ENCODE measurements at places on chromosomes 12 and 14.

DNA sequence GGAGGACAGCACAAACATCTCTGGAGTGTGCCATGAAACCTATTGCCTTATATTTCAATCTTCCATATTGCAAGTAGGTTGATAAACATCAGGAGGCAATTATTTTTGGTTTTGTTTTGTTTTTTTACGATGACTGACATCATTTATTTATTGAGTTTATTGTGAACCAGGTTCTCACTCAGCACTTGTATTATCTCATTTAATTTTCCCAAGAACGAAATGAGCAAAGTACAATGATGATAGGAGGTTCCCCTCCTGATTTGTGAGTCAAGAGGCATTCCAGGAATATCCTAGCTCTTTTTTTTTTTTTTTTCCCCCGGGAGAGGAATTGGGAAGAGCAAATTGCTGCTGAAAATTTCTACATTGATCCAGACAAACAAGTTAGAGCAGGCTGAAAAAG, 4.7 kb downstream of the SOCS2 start:
- DNase-seq = no peak

DNA sequence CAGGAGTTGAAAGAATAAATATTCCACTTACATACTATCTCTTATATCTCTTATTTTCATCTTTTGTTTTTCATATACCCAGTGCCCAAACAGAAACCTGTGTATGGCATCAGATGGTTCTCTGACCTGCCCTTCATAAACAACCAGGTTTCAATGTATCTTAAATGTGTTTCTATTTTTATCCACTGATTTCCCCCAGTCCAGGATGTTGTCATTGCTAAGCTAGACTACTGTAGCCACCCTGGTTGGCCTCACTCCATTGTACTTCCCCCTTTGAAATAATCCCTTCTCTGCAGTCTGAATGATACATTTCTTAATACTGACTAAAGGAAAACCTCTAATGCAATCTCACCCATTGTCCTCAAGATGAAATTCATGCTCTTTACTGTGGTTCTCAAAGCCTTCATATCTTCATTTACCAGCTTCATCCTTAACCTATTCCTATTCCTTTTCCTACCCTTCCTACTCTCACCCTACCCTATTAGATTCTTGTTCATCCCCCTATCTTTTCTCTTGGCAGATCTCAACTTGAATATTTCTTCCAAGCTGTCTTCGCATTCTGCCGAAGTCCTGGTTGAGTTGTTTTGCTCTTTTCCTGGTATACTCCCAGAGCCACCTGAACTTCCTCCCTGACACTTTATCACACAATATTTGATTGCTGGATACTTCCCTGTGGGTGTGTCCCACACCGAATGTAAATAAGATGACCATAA, 312.4 kb downstream of the FOXG1 start:
- DNase-seq = no peak

- DNase-seq = no peak
Measured at GRCh38 chr12:124484526-124484953, 82.9 kb downstream of the NCOR2 start.

DNA sequence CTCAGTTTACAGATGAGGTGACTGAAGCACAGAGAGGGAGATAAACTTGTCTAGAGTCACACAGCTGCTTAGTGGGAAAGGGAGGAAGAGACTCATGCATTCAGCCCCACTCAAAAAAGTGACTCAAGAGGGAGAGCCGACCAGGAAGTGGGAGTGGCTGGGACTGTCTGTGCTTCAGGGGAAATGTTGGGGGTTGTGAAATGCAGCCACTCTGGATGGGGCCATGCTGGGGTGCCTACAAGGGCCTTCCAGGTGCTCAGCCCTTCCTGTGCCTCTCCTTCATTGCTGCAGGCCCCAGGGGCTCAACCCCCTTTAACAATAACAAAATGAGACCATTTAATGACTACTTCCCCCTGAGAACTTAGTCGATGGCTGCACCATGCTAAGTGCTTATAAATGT, 41.8 kb downstream of the CACNA1C start:
- DNase-seq = no peak

- no peak for DNase-seq
Measured at GRCh38 chr12:132639956-132640520, 21.5 kb downstream of the P2RX2 start.

GRCh38 chr12:84607170-84607819, 305.3 kb downstream of the SLC6A15 start:
- no peak for DNase-seq

DNA sequence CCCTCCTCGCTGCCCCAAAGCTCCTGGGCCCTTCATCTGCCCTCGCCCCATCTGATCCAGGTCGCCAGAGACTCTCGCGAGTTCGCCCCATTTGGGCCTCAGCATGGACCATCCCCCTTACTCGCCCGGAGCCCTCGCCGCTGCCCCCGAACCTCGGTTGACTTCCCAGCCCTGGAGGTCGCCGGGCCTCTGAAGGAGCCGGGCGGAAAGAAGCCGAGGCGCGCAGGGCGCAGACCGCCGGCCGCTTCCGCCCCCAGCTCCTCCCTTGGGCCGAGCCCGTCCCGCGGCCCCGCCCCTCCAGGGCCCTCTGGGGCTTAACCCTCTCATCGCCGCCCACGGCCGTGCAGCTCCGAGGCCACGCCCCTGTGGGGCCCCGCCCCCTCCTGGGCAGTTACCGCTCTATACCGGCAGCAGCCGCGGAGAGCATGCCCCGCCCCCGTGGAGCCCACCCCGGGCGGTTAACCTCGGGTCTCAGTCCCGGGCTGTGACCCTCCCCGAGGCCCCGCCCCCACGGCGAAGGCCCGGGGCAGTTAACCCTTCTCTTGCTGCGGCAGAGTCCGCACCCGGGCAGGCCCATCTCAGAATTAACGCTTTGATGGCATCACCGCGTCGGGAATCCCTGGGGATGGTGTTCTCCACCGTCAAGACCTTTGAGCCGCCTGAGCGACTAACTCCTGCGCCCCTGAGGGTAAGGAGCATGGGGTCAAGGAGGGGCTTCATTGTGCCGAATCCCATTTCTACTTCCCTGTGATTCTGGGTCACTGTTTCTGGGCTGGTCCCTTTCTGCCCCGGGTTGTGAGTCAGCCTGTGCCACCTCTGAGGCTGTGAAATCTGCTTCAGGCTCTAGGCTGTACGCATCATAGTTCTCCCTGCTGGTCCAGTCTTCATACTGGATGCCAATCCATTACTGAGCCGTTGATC, at the start of gene SPSB2:
Gene SPSB2, minus strand, starts transcription at position 210 of the 921 bp plus-strand sequence. CDS start 402 bp downstream, outside the sequence.
- peak; percentile 93 for DNase-seq

DNA sequence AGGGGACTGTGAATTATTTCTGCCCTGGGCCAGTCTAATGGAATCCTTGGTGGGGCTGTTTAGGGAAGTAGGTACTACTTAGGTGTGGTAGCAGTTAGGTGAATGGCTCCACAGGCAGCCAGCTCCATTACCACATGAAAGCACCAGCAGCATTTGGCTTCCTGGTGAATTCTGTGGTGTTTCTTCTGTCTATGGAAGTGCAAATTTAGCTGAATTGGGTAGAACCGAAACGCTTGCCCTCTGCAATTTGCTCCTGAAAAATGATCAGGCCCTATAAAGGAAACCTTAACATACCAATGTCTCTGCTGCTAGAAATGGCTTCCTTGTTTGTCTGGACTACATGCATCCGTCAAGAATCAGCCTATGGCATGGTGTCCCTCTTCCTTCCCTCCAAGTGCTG, 16.4 kb downstream of the FLRT2 start:
- DNase-seq = no peak

GRCh38 chr14:98984027-98984718, 287.8 kb downstream of the BCL11B start:
- no peak for DNase-seq

DNA sequence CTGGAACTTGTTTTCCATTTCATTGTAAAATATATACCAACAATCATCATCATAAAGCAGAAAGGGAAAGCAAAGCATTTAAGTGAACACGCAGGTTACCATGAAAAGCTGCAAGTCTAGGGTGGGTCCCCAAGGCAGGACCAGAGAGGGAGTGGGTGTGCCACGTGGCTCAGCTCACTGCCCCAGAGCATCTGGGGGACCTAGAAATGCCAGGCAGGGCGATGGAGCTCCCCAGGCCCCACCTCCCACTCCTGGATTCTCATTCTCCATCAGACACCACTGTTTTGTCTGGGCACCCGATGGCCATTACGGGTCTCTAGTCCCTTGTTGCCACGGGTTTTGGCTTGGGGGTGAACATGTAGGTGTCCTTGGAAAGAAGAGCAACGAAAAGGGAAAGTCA, 34.7 kb downstream of the BCL11B start:
- DNase-seq = no peak

DNA sequence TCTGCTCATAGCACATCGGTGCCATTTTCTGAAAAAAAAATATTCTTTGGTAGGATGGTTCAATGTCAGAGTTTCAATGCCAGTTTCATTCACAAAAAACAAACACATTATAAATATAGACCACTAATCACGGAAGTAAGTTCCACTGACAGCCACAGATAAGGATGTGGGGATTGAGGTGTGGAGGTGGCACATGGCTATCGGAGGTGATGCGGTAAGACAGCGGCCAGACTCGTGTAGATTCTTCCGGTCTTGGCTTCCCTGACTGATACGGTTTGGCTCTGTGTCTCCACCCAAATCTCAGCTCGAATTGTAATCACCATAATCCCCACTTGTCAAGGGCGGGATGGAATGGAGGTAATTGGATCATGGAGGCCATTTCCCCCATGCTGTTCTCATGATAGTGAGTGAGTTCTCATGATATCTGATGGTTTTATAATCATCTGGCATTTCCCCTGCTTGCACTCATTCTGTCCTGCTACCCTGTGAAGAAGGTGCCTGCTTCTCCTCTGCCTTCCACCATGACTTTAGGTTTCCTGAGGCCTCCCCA, 693.4 kb downstream of the VRK1 start:
- DNase-seq = no peak

DNA sequence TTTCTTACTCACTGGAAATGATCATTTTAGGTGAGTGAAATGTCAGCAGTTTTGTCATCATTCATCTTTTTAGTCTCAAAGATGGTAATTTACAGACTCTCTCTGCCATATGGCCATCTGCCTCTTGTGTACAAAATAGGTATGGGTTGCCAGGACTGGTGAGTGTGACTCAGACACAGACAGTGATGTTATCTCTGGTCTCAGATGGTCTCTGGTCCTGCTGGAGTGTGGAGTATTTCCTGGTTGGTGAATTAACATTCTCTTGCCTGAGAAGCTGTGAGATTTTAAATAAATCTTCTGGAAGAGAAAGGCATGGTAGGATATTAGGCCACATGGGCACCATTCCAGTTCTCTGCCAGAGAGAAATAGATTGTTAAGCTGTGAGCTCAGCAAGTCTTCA, 207.0 kb downstream of the ATP23 start:
- DNase-seq = peak; percentile 85

DNA sequence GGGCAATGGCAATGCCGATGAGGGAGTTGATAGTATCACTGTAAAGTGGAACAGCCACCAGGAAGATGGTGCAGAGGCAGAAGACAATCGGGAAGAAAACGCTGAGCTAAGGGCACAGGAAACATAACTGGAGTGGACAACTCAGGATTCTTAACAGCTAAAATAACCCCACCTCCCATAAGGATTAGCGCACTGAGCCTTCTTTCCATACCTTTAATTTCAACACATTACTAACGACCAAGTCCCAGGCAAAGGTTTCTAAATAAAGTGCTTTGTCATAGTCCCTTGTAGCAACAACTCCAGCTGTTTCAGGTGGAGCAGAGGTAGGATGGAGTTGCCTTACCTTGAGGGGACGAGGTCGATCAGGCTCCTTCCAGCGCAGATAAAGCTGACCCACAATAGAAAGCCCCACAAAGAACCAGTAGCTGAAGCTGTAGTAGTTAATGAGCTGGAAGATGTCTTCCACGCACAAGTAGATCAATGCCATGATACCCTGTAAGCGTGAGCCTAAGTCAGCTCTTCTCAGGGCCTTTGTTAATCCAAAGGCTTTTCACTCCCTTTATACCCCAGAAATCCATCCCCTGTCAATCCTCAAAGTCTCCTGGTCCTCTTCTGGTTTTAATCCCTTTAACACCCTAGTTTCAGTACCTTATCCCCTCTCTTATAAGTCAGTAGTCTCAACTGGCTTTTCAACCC, 7.7 kb downstream of the OXA1L start:
- no peak for DNase-seq

DNA sequence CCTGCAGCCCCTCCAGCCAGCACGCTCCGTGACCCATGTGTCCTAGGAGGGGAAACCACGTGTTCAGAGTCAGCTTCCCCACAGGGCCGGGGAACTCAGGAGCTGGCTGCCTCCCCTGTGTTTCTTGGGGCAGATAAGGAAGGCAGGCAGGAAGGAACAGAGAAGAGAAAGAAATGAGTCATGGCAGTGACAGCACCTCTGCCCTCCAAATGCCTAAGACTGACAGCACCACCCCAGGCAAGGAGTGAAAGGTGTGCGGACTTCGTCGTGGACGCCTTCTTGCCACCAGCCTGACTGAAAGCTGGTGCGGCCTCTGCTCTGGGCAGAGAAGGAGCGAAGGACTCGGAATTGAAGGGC, 167.0 kb upstream of the FKBP4 start:
- DNase-seq = no peak

DNA sequence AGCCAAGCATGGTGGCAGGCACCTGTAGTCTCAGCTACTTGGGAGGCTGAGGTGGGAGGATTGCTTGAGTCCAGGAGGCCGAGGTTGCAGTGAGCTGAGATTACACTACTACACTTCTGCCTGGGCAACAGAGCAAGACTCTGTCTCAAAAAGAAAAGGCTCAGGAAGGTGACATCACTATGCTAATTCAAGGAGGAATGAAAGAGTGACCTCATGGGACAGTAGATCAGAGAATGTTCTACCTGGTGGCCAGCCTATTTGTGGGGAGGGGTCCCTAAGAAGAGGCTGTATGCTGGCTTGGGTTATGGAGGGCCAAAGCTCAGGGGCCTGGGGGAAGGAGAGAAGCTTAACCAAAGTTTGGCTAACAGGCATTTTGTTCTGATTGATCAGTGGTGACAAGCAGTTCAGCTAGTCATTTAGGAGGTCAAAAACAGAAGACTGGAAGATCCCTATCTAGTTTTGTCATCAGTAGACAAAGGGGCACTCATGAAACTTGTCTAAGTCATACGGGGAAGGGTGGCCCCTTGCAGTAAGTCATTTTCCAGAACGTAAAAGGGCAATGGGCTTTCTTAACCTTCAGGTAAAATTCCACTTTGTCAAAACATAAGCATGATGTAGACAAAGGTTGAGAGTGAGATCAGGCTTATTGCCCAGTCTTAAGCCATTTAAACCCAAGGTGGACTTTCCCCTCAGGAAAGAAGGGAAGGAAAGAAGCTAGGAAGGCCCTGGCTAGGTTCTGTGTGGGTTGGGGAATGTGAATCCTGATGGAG, 60.8 kb upstream of the EEA1 start:
- DNase-seq = no peak

- DNase-seq = no peak
Measured at GRCh38 chr12:98745578-98746391, 100.7 kb downstream of the APAF1 start.

GRCh38 chr12:45518291-45519235, 210.9 kb upstream of the ARID2 start:
- DNase-seq = peak; percentile 10
